Activated naive CD4-positive, alpha-beta T cell treated with anti-CD3 and anti-CD28 coated beads, Interleukin-2, amount 50 U/mL, for 72 hours (primary cell): ENCODE measurements at places on chromosomes 5 and 9. TPM values are rescaled to one million over a fixed set of nuclear protein-coding genes. Genes with fewer than 3 reads are reported as not detected.
A peak's percentile ranks its signal among the peaks of the same experiment; 100 is the strongest.

DNA sequence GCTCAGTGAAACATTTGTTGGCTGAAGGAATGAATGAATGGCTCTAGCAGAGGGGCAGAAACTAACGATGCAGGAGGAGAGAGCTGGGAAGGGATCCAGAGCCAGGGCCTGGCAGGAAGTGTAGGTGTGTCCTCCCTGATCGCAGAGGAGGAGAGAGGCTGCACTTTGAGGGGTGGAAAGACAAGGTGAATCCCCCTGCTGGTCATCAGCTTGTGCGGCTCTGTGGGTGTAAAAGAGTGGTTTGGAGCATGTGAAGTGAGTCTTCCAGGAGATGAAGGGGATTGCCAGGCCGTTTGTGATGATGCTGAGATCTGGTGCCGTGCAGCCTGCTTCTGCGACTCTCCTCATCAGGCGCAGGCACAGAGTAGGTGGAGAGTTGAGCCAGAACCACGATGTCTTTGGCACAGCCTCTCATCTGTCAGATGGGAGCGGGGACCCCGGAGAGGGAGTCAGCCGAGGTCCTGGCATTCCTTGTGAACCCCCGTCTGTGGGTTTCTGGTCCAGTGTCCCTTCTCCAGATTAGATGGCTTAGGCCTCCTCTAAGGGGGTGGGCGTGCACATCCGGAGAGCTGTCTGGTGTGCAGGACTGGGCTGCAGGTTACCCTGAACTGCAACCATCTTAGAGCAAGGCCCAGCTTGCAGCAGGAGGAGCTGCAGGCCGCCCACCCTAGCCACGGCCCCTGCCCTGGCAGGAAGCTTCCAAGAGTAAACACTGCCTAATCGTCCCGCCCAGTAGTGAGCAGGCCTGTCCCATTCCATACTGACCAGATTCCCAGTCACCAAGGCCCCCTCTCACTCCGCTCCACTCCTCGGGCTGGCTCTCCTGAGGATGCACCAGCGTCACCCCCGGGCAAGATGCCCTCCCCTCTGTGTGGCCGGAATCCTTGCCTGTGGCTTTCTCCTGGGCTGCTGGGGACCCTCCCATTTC is at the start of gene ADAMTS13:
Gene ADAMTS13 (plus strand): TSS at position 753 of the 928 bp plus-strand sequence. CDS start 77 bp downstream, at position 830.
- peak; percentile 62 for DNase-seq

- DNase-seq: no peak
These were observed 49.8 kb downstream of the MAP1B start for GRCh38 chr5:72156946-72157624.

The IFNA2 gene
- total RNA-seq: not detected

The PCDHA4 gene
- total RNA-seq: not detected

DNA sequence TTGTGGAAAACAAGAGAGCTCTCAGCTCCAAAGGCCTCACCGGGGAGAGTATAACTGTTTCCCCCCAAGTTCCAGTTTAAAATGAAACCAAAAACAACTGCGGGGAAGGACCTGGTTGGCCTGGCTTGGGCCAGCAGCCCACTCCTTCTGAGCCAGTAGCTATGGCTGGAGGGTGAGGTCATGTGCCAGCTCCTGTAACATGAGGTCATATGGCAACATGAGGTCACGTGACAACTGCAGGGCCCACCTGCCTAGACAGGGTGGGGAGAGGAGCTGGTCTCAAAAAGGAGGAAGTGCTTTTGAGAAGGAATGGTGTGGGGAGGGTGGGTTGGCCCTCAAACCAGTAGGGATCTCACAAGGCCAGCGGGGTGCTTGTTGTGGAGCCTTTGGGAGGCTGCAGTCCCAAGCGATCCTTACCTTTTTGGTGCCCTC is 29.3 kb upstream of the CRB2 start:
- DNase-seq: no peak

DNA sequence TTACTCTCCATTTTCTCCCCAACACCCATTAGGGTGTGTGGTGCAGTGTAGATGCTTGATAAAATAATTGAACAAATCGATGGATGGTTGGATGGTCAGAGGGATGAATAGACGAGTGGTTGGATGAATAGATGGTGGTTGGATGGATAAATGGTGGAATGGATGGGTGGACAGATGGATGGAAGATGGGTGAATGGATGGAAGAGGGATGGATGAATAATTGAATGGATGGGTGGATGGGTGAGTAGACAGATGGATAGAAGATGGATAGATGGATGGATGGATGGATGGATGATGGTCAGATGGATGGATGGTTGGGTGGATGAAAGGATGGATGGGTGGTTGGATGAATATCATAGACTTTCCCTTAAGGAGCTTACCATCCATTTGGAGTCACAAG is 95.0 kb upstream of the BOD1 start:
- no peak for DNase-seq

GRCh38 chr9:133683586-133684120 is 47.5 kb downstream of the DBH start:
- peak; percentile 52 for DNase-seq

DNA sequence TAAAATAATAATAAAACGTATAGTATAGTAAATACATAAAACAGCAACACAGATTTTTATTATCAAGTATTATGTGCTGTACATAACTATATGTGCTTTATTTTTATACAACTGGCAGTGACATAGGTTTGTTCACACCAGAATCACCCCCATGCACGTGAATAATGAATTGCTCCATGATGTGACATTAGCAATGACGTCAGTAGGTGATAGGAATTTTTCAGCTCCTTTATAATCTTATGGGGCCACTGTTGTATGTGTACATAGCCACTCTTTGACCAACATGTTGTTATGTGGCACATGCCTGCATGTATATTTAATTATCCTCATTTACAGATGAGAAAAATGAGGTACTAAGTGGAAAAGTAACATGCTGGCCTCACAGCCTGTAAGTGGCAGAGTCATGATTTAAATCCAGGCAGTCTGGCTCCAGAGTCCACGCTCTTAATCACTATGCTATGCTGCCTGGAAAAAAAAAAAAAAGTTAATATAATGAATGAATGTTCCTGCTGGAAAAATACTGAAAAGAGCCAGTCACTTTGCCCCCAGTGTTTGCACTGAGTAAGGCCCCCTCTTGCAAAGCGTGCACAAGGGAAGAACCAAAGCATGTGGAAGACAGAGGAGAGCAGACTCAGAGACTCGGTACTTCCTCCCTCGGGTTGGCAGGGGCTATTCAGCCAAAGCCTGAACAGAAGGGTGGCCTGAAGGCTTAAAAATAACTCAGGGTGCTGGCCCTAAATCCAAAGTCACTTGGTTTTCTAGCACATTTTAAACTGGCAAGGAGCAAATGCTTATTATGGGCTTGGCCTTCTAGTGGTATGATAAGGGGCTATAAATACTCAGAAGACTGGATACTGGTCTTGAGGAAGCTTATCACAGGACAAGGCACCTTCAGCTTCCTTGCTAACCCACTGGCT is 206.8 kb downstream of the GLIS3 start:
- no peak for DNase-seq

DNA sequence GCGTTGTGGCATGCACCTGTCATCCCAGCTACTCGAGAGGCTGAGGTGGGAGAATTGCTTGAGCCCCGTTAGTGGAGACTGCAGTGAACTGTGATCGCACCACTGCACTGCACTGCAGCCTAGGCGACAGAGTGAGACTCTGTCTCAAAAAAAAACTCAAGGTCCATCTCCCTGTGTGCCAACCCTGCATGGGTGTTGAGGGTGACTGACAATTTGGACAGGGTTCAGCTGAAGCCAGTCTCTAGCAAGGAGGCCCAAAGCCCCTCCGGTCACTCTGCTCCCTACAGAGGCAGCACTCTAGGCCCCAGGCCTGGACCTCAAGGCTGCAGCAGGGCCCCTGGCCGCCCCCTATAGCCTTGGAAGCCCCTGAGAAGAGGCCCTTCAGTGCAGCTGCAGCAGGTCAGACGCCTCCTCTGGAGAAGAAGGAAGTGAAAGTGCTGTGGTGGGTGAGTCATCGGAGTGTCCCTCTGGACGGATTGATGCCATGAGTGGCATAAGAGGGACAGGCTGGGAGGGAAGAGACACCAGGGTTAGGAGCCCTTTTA is 39.2 kb upstream of the NEK6 start:
- no peak for DNase-seq

DNA sequence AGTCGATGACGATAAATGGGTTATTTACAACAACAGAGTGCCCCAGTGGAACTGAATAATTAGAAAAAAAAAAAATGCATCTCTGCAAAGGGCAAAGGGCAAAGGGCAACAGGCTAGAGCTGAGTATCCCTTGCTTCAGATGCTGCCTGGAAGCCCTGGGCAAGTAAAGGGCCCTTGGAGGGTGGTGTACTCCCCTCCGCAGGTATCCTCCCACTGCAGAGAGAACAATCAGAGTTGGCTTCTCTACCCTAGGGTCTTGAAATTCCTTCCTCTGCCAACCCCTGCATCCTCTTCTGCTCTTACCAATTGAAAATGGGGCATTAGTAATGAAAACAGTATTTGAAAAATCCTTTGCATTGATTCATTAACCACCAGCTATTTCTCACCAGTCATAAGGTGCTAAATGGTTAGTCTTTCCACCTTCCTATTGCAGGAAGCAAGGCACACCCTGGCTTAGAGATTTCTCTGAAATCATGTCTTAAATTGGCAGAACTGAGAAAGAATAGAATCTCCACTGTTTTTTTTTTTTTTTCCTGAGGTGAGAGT is 122.6 kb downstream of the SEMA6A start:
- DNase-seq: no peak

DNA sequence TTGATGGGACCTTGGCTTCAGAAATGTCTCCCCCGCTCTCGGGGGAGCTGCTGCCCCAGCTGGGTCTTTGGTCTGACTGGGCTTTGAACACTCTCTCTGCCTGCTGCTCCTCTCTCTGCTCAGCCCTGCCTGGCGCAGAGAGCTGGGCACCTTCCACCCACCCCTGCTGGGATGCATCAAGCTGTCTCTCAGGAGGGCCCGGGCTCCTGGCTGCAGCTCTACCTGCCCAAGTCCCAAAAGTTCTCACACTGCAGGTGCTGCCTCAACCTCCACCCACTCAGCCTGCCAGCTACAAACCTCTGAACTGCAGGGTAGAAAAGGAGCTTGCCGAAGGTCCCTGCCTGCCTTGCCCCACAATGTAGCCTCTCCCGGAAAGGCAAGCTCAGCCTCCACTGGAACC is 36.7 kb downstream of the IRX2 start:
- DNase-seq: no peak

The SV2C gene
- total RNA-seq: not detected

The EIF4E1B gene
- not detected for total RNA-seq

GRCh38 chr5:112413611-112414010 is 5.5 kb downstream of the EPB41L4A start:
- no peak for DNase-seq

DNA sequence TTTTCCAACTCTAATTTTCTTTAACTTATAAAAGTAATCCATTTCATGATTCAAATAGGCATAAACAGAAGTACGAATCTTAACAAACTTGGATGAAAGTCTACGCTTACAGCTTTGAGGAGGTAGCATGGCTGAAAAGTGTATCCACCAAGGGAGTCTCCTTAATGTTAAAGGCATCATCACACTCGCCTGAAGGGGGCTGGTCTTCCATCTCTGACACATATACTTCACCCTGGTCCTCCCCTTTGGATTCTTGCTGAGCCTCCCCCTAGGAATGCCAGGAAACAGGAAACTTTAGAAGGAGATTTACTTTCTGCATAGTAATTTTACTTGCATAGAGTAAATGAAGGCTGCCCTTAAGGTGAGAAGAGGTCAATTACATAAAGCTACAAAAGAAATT is 10.3 kb upstream of the NME5 start:
- DNase-seq: no peak

DNA sequence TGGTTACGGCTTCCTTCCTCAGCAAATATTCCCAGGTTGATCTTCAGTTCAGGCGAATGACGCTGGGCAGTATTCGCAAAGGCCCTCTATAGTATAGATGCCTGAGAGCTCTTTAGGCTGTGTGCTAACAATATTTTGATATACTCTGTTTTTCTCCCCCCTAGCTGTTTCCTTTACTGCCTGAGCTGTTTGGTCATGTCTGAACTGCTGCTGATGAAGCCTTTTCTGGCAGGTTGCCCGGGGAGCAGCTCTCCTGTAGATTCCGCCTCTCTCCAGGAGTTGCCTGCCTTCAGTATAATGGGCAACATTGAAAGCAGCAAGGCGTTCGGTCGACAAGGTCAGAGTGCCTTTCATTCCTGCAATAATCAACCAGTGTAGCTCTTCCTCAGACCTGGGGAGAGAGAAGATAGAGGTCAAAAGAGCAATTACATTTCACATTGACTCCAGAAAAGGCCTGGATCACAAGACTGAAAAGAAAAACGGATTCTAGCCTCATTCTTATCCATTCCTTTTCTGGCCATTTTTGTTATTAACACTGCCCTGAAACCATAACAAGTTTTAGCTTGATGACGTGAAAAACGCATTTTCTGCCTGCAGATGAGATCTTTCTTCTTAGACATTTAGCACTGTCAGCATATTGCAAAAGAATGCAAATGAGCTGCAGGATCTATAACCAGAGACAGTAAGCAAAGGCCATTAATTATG is 60.1 kb upstream of the ZNF608 start:
- DNase-seq: no peak

The CARTPT gene
- not detected for total RNA-seq

GRCh38 chr5:139561655-139562451 is 714 bp downstream of the UBE2D2 start:
- DNase-seq: peak; percentile 72

- no peak for DNase-seq
These were observed 114.8 kb downstream of the FGF18 start for GRCh38 chr5:171534043-171534895.

GRCh38 chr5:64147849-64148441 is 17.7 kb upstream of the RNF180 start:
- DNase-seq: no peak

- no peak for DNase-seq
These were observed 585.3 kb upstream of the CCNG1 start for GRCh38 chr5:162852134-162852533.

- DNase-seq: no peak
These were observed 185.5 kb downstream of the TAF11L14 start for GRCh38 chr5:17819783-17820182.

GRCh38 chr9:129696944-129697655 is 31.7 kb downstream of the PRRX2 start:
- DNase-seq: peak; percentile 36

DNA sequence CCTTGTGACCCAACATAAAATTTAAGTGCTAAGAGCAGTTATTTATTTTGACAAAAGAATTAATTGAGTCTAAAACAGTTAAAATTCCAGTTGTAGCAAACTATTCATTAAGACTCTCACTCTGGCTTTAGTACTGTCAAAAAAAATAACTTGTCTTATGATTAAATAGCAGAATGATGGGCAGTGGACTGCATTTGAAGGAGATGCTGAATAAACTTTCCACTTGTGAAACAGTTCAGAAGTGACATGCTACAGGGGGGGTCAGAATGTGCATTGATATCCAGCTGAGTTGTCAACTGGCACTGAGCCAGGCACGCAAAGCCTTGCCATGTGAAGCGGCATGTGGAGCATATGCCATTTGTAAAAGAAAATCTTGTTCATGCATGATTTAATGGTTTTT is 76.0 kb downstream of the FCHO2 start:
- DNase-seq: no peak

The DNM1 gene
- total RNA-seq: 5.1 TPM

DNA sequence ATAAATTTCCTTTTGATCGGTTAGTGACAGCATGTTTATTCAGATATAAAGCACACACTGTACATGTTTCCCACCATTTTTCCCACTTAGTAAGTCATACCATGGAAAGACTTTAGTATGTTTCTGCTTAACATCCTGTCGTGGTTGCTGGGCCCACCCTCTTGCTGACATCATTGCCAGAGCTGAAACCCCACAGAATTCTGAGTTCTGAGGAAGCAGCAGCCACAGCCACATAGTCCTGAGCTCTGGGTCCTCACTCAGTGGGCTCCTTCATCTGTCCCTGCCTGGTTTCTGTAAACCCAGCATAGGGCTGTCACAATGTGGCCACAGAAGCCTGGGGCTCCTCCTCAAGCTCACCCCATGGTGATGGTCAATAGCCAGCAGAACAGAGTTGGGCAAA is 441.5 kb downstream of the ENC1 start:
- DNase-seq: no peak
